ENCODE measurements at places on chromosomes 5 and 9.

DNA sequence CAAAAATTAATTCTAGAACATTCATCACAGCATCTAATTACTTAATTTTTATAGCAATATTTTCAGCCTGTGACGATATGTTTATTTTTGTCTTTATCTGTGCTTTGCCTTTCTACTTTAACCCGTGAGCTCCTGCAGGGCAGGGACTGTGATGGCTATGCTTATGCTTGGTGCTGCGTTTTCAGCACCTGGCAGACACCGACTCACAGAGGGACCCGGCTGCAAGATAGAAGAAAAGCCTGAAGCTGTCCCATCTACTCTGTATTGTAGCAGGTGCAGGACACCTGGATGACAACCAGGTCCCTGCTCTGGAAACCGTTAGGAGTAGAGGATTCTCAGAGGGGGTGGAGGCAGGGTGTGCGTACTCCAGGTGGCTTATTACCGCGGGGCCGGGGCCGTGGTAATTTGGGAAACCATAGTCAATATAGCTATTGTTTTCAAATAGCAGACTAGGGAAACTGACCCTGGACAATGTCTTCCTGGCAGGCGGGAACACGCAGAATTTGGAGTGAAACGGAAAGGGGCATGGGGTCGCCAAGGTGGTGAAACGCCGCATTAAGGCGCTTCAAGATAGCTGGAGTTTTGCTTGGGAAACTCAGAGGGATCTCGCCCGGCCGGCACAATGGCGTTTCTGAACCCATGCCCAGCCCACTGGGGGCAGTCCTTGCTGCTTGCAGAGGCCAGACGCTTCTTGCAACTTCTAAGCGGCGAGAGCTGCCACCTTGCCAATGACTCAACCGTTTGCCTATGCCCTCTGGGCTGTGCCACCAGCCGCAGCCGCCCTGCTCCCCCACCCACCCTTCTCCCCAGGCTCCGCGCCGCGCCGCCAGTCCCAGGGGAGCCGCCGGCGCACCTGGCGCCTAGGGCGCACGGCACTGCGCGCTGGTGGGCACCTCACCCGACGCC is 140.1 kb upstream of the PALM2AKAP2 start:
- DNase-seq, result no peak

DNA sequence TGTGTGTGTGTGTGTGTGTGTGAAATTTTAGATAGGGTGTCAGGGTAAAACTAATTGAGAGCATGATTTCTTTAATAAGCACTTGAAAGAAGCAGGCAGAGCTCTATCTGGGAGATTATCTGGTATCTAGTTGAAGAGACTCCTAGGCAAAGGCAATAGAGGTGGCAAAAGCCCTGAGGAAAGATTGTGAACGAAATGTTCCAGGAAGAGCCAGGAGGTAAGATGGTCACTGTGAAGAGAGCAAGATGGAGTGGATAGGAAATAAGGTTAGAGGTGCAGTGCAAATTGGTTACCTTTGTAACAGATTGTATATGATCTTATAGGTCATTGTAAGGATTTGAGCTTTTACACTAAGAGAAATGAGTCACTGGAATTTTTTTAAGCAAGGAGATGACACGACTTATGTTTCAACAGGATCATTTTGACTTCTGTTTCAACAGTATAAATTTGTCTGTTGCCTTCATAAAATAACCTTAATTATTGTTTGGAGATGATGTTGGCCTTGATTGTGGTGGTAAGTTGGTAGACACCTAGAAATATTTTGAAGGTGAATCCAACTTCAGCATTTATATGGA is 239.6 kb downstream of the PARP8 start:
- no peak for DNase-seq

DNA sequence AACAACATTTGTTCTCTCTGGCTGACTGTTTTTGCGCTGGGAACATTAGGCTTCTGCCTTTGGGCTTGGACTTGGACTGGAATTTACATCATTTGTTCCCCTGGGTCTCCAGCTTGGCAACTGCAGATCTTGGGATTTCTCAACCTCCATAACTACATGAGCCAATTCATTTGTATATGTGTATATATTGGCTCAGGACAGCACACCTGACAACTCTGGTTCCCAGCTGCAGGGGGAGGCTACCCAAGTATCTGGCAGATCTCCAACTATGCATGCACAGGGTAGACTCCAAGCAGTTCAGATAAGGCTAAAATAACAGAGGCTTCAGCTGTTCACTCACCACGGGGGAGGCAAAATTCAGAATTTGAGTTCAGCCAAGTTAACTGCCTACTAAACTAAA is 31.6 kb upstream of the F2RL1 start:
- no peak for DNase-seq

DNA sequence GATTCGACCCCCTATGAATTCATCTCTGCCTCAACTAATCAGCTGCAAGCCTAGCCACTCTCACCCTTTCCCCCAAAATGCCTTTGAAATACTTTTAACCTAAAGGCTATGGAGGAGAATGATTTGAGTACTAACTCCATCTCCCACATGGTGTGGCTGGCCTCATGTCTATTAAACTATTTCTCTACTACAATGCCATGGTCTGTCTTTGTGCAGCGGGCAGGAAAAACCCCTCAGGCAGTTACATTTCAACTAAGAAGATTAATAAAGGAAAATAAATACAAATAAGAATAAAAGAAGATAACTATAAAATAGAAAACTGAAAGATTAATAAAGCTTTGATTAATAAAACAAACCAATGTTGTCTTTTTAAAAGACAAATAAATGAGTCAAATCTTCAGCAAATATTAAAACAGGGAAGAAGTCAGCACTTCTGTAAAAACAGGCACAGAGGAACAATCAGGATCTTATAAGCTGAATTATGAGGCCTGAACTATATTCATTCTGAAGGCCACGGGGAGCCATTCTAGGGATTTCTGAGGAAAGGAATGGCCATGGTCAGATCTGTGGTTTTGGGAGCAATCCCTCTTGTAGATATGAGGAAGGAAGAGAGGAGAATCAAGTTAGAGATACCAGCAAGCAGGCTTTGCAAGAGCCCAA is 116.1 kb upstream of the SLC12A2 start:
- DNase-seq, result no peak

DNA sequence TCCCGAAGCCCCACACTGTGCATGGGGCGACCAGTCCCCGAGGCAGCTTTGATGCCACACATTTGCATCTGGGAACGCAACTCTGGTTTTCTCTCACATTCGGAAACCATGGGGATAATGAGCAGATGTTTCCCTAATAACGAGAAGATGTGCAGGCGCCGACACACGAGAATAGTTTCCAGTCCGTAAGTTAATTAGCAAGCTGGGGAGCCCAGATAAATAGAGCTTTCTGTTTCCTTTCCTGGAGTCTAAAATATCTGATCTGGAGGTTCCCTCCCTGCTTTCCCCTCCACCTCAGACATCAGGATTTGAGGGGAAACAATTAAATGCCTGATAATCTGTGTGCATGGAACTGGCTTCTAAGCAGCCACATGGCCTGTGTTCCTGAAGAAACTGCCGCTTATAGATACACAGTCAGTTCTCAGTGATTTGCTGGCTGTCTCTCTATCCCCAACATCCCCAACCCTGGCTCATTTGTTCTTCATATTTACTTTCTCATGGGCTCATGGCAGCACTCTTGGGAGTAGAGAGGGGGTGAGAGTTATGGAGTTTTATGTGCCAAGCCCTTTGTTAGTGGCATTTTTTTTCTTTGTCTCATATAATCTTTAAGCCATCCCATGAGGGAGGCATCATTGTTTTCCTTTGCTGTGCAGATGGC is 62.8 kb downstream of the PDZD2 start:
- DNase-seq, result no peak

- DNase-seq, result no peak
Observed at GRCh38 chr5:38018016-38018415, 178.2 kb upstream of the GDNF start.

DNA sequence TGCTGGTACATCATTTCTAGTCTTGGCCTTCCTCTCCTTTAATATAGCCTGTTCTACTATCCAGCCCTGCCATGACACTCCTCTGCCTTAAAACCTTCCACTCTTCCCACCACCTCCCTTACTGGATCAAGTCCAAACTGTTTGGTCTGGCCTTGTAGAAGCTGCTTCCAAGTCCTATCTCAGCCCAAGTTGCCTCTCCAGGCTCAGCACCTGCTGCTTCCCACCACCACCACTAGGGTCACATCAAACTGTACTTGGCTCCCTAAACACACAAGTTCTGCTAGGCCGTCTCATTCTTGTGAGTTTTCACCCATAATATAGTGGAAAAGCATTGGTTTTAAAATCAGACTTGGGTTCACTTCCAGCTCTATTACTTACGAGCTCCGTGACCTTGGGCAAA is 1.4 kb downstream of the NDUFA8 start:
- DNase-seq, result no peak

DNA sequence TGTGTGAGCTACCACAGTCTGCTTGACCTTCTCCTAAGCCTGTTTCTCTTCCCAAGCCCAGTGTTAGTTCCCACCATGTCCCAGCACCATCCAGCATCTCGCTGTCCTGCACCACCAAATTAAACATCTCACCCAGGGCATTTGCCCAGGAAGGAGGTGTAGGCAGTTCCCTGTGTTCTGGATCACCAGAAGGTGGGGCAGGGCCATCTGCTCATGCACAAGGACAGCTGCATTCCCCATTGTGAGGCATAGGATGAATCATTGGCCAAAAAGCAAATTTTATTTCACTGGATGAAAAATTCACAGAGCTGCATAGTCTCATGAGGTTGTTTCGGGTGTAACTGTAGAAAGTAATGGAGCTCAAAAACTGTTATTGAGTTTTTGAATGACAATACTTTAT is 89.5 kb upstream of the GRIA1 start:
- DNase-seq, result no peak

- no peak for DNase-seq
Observed at GRCh38 chr9:78001946-78002731, 29.5 kb downstream of the GNAQ start.

- DNase-seq, result no peak
Observed at GRCh38 chr5:74233091-74233490, 407.4 kb downstream of the ENC1 start.

- no peak for DNase-seq
Observed at GRCh38 chr5:179265514-179266290, 79.6 kb downstream of the ADAMTS2 start.

DNA sequence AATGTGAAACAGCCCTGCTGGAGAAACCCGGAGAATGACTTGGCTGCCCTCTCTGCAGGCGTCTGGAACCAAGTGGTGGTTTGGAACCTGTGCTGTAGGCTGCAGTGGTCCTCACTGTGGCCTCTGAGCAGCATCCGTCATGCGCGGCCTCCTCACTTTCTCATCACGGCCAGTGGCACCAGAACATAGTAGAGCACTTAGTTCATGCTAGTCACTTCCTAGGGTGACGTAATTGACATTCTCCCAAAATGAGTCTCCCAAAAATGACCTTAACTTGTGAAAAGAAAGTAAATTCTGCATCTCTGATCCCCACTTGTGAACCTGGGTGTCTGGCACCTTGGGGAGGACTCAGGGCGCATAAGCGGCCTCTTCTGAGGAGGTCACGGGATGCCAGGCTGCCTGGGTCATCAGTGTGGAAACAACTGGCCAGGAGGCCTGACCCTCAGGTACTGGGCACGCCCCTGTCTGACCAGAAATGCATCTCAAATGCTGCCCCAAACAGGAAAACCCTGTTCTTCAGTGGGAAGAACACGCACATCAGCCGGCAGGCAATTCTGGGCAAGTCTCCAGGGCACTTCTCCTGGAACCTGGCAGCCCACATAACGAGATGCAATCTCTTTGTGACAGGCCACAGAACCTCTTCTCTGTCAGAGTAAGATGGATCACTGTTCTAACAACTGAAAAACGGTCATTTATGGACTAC is 36.6 kb upstream of the SPTLC1 start:
- no peak for DNase-seq

DNA sequence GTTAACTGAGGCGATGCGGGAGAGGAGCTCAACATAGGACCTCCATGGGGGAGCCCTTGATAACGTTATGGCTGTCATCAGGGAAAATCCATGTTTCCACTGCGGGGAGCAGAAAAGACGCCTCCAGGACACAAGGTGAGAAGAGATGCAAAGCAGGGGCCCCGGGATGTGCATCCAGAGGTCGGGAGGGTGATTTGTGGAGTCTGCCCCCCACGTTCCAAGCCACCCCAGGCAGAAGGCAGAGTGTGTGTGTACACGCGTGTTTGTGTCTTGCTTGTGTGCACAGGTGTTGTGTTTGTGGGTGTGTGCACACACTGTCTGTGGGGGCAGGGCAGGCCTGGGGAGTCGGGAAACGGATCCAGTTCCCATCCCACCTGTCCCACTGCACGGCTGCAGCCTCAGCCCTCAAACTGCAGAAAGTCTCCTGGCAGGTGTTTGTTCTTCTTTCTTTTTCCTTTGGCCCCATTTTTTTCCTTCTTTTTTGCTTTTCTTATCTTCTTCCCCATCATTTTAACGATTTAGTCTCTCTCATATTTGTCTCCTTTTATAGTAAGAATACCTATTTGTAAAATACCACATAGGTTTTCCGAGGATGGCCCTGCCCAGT is 17.4 kb upstream of the PLEKHG4B start:
- no peak for DNase-seq

DNA sequence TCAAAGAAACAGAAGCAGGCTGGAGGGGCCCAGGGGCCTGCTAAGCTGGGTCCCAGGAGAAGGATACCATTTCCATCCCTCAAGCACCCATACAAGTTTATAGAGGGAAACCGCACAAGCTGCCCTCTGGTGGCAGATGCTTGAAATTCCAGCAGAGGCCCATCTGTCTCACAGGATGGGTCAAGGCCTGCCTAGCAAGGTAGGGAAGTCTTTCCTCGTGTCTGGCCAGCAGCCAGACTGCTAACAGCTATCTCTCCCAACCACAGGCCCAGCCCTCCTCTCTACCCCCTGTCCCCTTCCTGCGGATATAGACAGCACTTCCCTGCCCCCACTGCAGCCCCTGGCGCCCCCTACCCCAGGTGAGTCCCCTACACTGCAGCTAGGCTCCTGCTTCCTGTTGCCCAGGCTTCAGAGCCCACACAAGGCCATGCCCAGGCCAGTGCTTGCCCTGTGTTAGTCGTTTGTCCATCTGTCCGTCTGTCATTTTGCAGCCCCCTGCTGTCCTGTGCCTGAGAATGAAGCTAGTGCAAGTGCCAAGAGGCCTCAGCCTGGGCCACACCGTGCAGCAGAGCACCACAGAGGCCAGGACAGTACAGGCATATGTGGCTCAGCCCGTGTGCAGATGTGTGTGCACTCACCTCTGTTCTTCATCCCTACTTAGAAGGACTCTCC is 26.2 kb downstream of the TCF7 start:
- peak; percentile 43 for DNase-seq

DNA sequence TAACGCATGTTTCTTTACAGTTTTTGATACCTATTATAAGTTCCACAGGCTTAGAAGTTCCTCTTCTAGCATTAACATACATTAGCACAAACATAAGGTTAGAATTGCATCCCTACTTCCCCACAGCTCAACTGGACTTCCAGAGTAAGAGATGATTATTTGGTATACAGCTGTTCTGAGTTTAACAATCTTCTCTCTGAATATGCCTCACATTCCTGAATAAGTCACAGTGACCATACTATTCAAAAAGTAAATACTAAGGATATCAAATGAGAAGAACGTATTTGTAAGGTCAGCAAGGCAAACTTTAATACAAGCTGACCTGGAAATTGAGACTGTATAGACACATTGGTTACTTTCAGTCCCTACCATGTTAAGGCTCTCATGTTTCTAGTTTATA is 21.3 kb downstream of the NR6A1 start:
- DNase-seq, result no peak
